ENCODE measurements at places on chromosomes 13 and 19. TPM values are rescaled to one million over a fixed set of nuclear protein-coding genes. Genes with fewer than 3 reads are reported as not detected.
A peak's percentile ranks its signal among the peaks of the same experiment; 100 is the strongest.

- peak; percentile 88 for DNase-seq
- H3K27me3 ChIP-seq: no peaks in the 10 kb centered on the region
- H3K4me1 ChIP-seq: no peaks in the 10 kb centered on the region
- no peak overlapping the region for H3K4me3 ChIP-seq
- H3K36me3 ChIP-seq: peaks cover 17% of the 10 kb centered on the region
Observed at GRCh38 chr19:45632468-45633196, 6.6 kb downstream of the EML2 start.

The PSMC4 gene
- total RNA-seq: 60.5 TPM

The SPATA13 gene
- total RNA-seq: 34.4 TPM

DNA sequence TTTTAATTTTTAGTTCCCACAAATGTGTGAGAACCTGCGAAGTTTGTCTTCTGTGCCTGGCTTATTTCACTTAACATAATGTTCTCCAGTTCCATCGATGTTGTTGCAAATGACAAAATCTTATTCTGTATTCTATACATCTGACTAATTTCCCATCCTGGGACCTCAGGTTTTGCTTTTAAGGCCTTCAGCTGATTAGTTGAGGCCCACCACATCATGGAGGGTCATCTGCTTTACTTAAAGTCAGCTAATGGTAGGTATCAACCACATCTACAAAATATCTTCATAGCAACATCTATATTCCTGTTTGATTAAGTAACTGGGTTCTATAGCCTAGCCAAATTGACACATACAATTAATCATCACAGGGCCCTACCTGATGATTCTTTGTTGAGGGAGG is 534.0 kb downstream of the EFNB2 start:
- H3K27me3 ChIP-seq: no peaks in the 10 kb centered on the region
- H3K4me3 ChIP-seq: no peak overlapping the region
- H3K4me1 ChIP-seq: no peaks in the 10 kb centered on the region

DNA sequence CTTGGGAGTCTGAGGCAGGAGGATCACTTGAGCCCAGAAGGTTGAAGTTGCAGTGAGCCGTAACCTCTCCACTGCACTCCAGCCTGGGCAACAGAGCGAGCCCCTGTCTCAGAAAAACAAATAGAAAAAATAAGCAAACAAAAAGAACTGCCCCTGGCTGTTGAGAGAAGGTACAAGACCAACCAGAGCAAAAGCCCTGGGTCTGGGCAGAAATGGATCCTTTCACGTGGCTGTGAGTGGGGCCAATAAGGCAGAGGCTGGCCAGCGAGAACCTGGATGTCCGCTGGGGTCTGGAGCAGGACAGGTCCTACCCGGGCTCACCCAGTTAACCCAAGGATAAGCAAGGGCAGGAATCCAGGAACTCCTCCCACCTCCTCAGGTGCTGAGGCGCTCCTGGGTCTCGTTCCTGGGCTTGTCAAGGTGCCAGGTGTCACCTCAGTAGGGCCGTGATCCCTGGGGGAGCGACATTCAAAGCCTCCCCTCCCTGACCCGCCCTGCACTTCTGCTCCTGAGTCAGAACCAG is 4.7 kb upstream of the SLC5A5 start:
- H3K27me3 ChIP-seq: peaks cover 22% of the 10 kb centered on the region
- H3K36me3 ChIP-seq: peaks cover 33% of the 10 kb centered on the region
- DNase-seq: no peak
- no peak overlapping the region for H3K4me3 ChIP-seq
- peaks cover 4% of the 10 kb centered on the region for H3K4me1 ChIP-seq

DNA sequence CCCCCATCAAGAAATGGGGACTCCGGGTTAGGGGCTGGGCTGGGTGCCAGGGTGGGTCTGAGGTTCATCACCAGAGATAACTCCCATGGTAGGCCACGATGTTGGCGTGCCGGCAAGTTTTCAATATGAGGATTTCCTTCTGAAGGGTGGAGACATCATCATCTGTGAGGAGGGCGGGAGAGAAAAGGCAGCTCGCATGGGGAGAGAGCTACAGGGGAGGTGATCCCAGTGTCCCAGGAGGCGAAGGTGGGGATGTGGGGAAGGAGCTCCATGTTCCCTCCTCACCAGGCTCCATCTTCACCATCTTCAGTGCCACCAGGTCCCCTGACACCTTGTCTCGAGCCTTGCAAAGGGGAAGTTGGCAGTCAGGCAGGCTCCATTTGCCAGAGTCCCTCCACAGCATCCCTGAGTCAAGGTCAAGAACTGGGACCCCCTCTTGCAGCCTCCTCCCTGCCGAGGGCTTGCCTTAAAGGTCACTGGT is 430 bp downstream of the MAP4K1 start:
- peaks cover 19% of the 10 kb centered on the region for H3K4me1 ChIP-seq
- no peaks in the 10 kb centered on the region for H3K27me3 ChIP-seq
- H3K27ac ChIP-seq: peak overlapping the region; percentile 84

- H3K4me3 ChIP-seq: peak overlapping the region; percentile 51
- H3K27ac ChIP-seq: no peak overlapping the region
- no peaks in the 10 kb centered on the region for H3K36me3 ChIP-seq
Observed at GRCh38 chr19:7869910-7870511, 4.2 kb downstream of the PRR36 start.

- no peaks in the 10 kb centered on the region for H3K27me3 ChIP-seq
- H3K36me3 ChIP-seq: peaks cover 59% of the 10 kb centered on the region
- H3K4me3 ChIP-seq: no peak overlapping the region
- peaks cover 20% of the 10 kb centered on the region for H3K4me1 ChIP-seq
Observed at GRCh38 chr19:4707322-4707721, 16.3 kb downstream of the DPP9 start.

DNA sequence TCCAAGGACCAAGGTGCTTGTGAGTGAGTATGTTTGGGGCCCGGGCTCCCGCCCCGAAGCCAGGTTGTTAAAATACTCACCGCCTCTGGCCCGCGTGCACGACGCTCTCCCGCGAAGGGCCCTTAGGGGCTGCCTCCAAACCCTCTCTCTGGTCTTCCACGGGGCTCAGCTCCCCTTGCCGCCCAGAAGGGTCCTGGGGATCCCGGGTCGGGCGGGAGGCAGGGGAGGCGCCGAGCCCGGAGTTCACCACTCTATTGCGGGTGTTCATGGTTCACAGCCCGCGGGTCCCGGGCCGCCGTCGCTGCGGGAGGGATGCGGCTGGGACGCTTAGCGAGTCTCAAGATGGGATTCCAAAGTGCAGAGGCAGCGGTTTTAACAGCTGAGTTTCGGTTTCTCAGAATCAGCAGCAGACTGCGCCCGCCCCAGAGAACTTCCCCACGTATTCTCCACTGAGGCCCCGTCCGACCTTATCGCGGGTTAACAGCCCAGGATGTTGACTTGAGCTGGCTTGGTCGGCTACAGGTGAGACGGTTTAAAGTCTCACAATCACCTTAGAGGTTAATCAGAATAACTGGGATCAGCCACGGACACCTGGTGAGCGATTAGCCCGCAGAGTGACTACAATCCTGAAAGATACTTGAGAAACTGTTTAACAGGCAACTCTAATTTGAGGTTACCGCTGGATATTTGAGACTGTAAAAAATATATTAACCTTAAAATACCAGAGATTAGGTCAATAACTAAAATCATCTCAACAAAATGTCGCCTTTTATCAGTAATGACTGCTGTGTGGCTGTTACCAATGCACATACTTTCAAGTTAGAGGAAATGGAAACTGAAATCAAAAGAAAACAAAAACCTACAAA is at the start of gene EPSTI1:
EPSTI1 (minus strand) TSS at position 344 of the 866 bp plus-strand sequence; CDS start at position 268, 76 bp downstream.
- peak; percentile 85 for DNase-seq
- peaks cover 12% of the 10 kb centered on the region for H3K4me1 ChIP-seq
- peak within 1 kb of the TSS; percentile 64 for H3K4me3 ChIP-seq
- no peaks in the 10 kb centered on the region for H3K27me3 ChIP-seq
- no peaks in the 10 kb centered on the region for H3K36me3 ChIP-seq

- H3K4me3 ChIP-seq: no peak overlapping the region
- H3K27me3 ChIP-seq: no peaks in the 10 kb centered on the region
- H3K27ac ChIP-seq: no peak overlapping the region
- DNase-seq: no peak
Observed at GRCh38 chr13:103236213-103236612, 170.0 kb upstream of the SLC10A2 start.

The MBD3L3 gene
- total RNA-seq: not detected

DNA sequence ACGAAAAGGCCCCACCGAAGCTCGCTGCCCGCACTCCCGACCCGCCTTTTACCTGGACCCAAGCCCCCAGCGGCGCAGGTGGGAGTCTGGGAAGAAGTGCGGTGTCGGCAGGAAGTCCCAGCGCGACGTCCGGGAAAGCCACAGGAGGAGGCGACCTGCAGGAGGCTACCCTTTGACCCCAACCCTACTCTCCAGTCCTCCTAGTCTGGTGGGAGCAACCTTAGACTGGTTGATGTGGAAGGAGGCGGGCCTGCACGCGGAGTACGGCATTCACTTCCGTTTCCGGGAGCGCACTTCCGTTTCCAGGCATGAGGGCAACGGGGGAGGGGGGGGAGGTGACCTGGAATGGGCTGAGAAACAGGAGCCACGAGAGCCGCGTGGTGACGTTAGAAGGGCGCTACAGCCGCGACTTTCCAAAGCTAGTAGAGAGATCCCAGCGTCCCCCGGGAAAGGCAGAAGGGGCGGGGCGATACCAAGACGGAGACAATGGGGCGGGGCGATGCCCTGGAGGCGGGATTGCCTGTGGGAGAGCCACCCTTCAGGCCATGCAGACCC is 28.5 kb downstream of the ZNF266 start:
- no peak overlapping the region for H3K27ac ChIP-seq
- peak overlapping the region; percentile 50 for H3K4me3 ChIP-seq
- DNase-seq: peak; percentile 74
- no peaks in the 10 kb centered on the region for H3K36me3 ChIP-seq
- H3K4me1 ChIP-seq: no peaks in the 10 kb centered on the region

GRCh38 chr13:106314417-106314816 is 221.0 kb downstream of the EFNB2 start:
- no peak overlapping the region for H3K27ac ChIP-seq
- H3K4me3 ChIP-seq: no peak overlapping the region
- H3K36me3 ChIP-seq: no peaks in the 10 kb centered on the region
- DNase-seq: no peak

DNA sequence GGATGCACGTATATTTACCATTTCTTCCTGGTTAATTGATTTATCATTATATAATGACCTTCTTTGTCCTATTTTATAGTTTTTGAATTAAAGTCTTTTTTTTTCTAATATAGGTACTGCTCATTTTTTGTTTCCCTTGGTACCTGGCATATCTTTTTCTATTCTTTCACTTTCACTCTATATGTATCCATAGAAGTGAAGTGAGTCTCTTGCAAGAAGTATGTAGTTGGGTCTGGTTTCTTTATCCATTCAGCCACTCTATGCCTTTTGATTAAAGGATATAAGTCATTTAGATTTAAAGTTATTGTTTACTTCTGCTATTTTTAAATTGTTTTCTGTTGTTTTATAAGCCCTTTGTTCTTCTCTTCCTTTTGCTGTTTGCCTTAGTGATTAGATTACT is 194.3 kb upstream of the SLITRK6 start:
- H3K27ac ChIP-seq: no peak overlapping the region
- no peaks in the 10 kb centered on the region for H3K27me3 ChIP-seq
- H3K36me3 ChIP-seq: no peaks in the 10 kb centered on the region
- no peaks in the 10 kb centered on the region for H3K4me1 ChIP-seq

DNA sequence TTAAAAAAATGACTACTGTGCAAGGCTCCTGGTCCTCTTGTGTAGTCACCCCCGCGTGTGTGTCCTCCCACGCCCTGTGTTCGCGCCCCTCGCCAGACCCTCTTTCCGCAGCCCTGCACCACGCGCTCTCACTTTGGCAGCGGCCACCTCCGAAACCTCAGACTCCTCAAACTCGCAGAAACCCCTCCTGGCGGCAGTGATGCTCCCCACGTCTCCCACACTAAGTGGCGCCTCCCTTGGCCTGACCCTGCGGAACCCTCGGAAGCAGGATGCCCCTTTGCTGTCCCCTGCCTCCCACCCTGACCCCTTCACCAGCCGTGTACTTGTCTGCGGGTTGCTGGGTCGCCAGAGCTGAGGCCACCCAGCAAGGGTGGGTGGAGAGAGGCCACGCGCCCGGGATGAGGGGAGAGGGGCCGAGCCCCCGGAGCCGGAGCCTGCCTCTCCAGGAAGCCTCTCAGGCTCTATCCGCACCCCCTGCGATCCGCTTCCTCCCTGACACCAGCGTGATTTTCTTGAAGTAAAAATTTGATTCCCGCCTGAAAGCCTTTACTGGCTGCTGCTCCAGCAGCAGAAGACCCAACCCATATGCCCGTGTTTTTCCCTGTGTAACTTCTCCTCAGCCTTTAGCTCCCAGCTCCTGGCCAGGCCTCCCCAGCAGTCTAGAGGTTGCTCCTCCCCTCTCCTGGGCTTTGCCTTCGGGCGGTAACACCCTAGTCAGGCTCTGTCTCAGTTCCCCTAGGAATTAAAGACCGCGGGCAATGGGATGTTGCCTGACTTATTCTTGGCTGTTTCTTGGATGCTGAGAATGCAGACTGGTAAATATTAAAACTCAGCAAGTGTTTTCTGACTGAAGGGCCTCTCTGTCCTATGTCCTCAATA is 55.2 kb downstream of the MIPEP start:
- no peaks in the 10 kb centered on the region for H3K36me3 ChIP-seq
- no peaks in the 10 kb centered on the region for H3K27me3 ChIP-seq
- no peak overlapping the region for H3K27ac ChIP-seq
- H3K4me1 ChIP-seq: no peaks in the 10 kb centered on the region
- no peak for DNase-seq

GRCh38 chr13:26183416-26183815 is 38.7 kb downstream of the RNF6 start:
- H3K4me1 ChIP-seq: peaks cover 8% of the 10 kb centered on the region
- no peaks in the 10 kb centered on the region for H3K36me3 ChIP-seq
- H3K27me3 ChIP-seq: no peaks in the 10 kb centered on the region
- H3K27ac ChIP-seq: no peak overlapping the region

- H3K36me3 ChIP-seq: no peaks in the 10 kb centered on the region
- peaks cover 4% of the 10 kb centered on the region for H3K4me1 ChIP-seq
- H3K27me3 ChIP-seq: no peaks in the 10 kb centered on the region
- H3K4me3 ChIP-seq: no peak overlapping the region
- no peak overlapping the region for H3K27ac ChIP-seq
Observed at GRCh38 chr13:109745702-109746101, 40.7 kb downstream of the IRS2 start.

DNA sequence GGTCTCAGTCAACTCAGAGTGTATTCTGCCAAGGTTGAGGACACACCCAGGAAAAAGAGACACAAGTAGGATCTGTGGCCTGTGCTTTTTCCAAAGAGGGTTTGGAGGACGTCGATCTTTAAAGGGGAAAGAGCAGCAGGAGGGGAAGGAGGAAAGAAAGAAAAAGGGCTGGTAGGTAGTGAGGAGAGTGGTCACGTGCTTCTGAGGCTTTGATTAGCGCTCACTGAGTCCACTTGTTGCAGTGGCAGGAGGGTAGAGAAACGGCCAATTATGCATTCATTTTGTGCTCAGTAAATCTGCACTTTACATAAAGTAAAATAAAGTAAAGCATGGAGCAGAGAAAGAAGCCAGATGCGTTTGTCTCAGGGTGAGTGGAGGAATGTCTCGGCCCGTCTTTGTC is 126.0 kb upstream of the VSTM2B start:
- peaks cover 4% of the 10 kb centered on the region for H3K27me3 ChIP-seq
- H3K36me3 ChIP-seq: no peaks in the 10 kb centered on the region
- H3K4me1 ChIP-seq: peaks cover 2% of the 10 kb centered on the region

Measured in upper lobe of right lung (tissue), 1 donor.